Natural killer cell (primary cell): ENCODE measurements at places on chromosomes 7 and 10.

- H3K27ac ChIP-seq: no peak overlapping the region
- H3K4me3 ChIP-seq: no peak overlapping the region
- peaks cover 25% of the 10 kb centered on the region for H3K4me1 ChIP-seq
- H3K36me3 ChIP-seq: no peaks in the 10 kb centered on the region
- DNase-seq: no peak
- no peaks in the 10 kb centered on the region for H3K27me3 ChIP-seq
These were observed 82.3 kb downstream of the INPP5A start for GRCh38 chr10:132619927-132620326.

- H3K27ac ChIP-seq: no peak overlapping the region
- H3K27me3 ChIP-seq: no peaks in the 10 kb centered on the region
- no peaks in the 10 kb centered on the region for H3K4me1 ChIP-seq
- no peak for DNase-seq
- H3K4me3 ChIP-seq: no peak overlapping the region
- no peaks in the 10 kb centered on the region for H3K36me3 ChIP-seq
These were observed 2.8 kb downstream of the CALML3 start for GRCh38 chr10:5527332-5528200.

DNA sequence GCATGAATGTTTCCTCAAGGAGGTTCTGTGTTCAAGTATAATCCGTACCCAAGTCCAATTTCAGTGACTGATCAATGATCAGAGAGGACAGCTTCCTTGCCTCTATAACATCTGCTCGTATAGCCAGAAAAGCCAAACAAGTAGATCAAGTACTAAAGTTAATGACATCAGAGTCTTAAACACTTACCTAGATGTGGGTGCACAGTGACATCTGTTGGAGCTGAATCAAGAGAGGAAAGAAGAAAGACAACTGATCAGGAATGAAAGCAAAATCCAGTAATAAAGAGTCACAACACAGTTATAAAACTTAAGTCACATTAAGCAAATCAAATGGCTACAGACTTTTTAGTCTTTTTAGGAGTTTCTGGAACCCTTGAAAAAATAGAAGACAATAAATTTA, 236.5 kb downstream of the RELN start:
- no peaks in the 10 kb centered on the region for H3K36me3 ChIP-seq
- no peaks in the 10 kb centered on the region for H3K4me1 ChIP-seq
- H3K27me3 ChIP-seq: no peaks in the 10 kb centered on the region
- H3K27ac ChIP-seq: no peak overlapping the region
- H3K4me3 ChIP-seq: no peak overlapping the region

DNA sequence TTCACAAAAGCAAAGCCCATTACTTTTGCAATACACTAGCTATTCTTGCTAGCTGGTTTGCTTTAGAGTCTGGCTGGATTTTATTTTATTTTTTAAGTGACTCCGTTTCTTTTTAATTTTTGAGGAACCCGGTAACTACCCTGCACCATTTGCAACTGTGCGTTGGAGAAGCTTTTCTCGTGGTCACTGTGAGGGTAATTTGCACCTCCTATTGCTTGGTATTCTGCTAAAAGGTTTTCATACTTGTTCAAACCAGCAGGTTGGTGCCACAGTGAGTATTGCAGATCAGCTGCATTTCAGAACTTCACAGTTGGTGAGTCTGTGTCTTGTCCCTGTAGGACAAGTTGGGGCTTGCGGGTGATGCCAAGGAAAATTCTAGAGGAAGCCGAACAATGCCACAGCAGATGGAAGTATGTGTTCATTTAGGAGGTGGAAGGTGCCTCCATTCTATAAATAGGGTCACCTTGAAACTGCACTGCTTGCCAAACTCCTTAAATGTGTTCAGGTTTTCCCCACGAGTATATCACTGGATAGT, 3.9 kb upstream of the NMT2 start:
- no peak overlapping the region for H3K4me3 ChIP-seq
- H3K4me1 ChIP-seq: peaks cover 22% of the 10 kb centered on the region
- DNase-seq: no peak
- no peak overlapping the region for H3K27ac ChIP-seq

DNA sequence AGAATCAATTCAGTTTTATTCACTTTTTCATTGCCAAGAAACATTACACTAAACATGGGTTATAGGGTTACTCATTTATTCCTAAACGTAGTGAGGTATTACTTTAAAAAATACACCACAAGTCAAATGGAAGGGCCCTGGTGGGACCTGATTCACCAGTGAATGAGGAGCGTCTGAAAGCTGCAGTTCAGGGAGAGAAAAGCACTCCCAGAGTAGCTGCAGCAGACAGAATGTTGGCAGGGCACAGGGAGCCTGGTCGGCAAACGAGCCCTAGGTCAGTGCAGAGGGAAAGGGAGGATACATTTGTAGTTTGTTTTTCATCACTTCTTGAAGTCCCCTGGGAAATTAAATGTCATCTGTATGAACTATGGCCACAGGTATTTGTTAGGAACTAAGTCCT, 361.7 kb upstream of the ETV1 start:
- H3K27ac ChIP-seq: no peak overlapping the region
- DNase-seq: no peak
- H3K4me3 ChIP-seq: no peak overlapping the region
- no peaks in the 10 kb centered on the region for H3K4me1 ChIP-seq

DNA sequence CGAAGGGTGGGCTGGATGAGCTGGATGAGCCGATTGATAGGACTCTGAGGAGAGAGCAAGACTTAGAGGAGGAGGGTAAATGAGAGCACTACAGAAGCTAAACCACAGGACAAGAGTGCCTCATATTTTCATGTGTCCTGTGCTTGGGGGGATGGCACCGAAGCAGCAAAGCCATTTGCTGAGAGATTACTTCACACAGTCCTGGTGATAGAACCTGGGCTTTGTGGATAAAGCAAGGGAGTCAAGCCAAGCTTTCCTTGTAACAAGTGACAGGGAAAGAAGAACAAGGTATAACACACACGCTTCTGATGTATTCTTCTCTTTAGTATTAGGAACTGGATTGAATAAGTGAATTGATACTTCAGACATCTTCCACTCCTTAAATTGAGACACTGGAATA, 253.7 kb downstream of the ANKRD7 start:
- no peak for DNase-seq
- no peaks in the 10 kb centered on the region for H3K36me3 ChIP-seq
- no peak overlapping the region for H3K4me3 ChIP-seq
- H3K27me3 ChIP-seq: no peaks in the 10 kb centered on the region
- H3K4me1 ChIP-seq: no peaks in the 10 kb centered on the region
- no peak overlapping the region for H3K27ac ChIP-seq

GRCh38 chr7:150410131-150410530, 31.0 kb downstream of the ZNF775 start:
- no peak overlapping the region for H3K27ac ChIP-seq
- no peak overlapping the region for H3K4me3 ChIP-seq
- H3K27me3 ChIP-seq: no peaks in the 10 kb centered on the region
- peaks cover 28% of the 10 kb centered on the region for H3K4me1 ChIP-seq
- no peak for DNase-seq

- no peak for DNase-seq
- no peaks in the 10 kb centered on the region for H3K36me3 ChIP-seq
- no peak overlapping the region for H3K27ac ChIP-seq
- H3K4me3 ChIP-seq: no peak overlapping the region
These were observed 6.0 kb upstream of the ZRANB1 start for GRCh38 chr10:124935946-124936345.

DNA sequence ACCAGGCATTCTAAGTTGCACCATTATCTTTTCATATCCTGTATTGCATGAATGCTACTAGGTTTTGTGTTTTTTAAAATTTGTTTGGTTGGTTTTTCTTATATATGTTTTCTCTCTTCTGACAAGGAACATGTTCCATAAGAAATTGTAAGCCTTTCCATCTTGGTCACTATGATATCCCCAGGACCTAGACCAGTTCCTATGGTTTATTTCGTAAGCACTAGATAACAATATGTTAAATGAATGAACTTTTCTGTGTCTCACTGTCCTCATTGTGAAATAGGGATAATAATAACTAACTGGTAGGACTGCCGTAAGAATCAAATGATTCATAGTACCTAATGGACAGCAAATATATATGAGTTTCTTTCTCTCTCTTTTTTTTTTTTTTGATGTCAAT, 146.3 kb downstream of the SEMA3E start:
- H3K4me3 ChIP-seq: no peak overlapping the region
- DNase-seq: no peak
- no peaks in the 10 kb centered on the region for H3K36me3 ChIP-seq
- no peaks in the 10 kb centered on the region for H3K27me3 ChIP-seq
- H3K27ac ChIP-seq: no peak overlapping the region
- H3K4me1 ChIP-seq: no peaks in the 10 kb centered on the region

- H3K36me3 ChIP-seq: no peaks in the 10 kb centered on the region
- H3K27ac ChIP-seq: no peak overlapping the region
- no peak overlapping the region for H3K4me3 ChIP-seq
- DNase-seq: no peak
These were observed 183.5 kb upstream of the HABP2 start for GRCh38 chr10:113369365-113369694.

GRCh38 chr7:87147500-87147899, 4.8 kb upstream of the DMTF1 start:
- no peak overlapping the region for H3K4me3 ChIP-seq
- no peak for DNase-seq
- no peak overlapping the region for H3K27ac ChIP-seq
- H3K36me3 ChIP-seq: no peaks in the 10 kb centered on the region
- no peaks in the 10 kb centered on the region for H3K27me3 ChIP-seq

- H3K27ac ChIP-seq: no peak overlapping the region
- no peak overlapping the region for H3K4me3 ChIP-seq
- DNase-seq: no peak
- H3K36me3 ChIP-seq: no peaks in the 10 kb centered on the region
These were observed 88.8 kb downstream of the NRBF2 start for GRCh38 chr10:63221950-63222349.

GRCh38 chr7:112225006-112225405, 18.5 kb downstream of the ZNF277 start:
- no peak for DNase-seq
- H3K27me3 ChIP-seq: no peaks in the 10 kb centered on the region
- no peak overlapping the region for H3K27ac ChIP-seq
- no peaks in the 10 kb centered on the region for H3K4me1 ChIP-seq
- no peak overlapping the region for H3K4me3 ChIP-seq

GRCh38 chr10:108348215-108348614, 1183.7 kb upstream of the SORCS1 start:
- H3K4me3 ChIP-seq: no peak overlapping the region
- no peak for DNase-seq
- no peaks in the 10 kb centered on the region for H3K27me3 ChIP-seq
- no peaks in the 10 kb centered on the region for H3K36me3 ChIP-seq

- H3K4me3 ChIP-seq: no peak overlapping the region
- no peaks in the 10 kb centered on the region for H3K27me3 ChIP-seq
- no peaks in the 10 kb centered on the region for H3K36me3 ChIP-seq
- H3K27ac ChIP-seq: no peak overlapping the region
- no peaks in the 10 kb centered on the region for H3K4me1 ChIP-seq
These were observed 53.7 kb upstream of the DPYSL4 start for GRCh38 chr10:132133005-132133404.

DNA sequence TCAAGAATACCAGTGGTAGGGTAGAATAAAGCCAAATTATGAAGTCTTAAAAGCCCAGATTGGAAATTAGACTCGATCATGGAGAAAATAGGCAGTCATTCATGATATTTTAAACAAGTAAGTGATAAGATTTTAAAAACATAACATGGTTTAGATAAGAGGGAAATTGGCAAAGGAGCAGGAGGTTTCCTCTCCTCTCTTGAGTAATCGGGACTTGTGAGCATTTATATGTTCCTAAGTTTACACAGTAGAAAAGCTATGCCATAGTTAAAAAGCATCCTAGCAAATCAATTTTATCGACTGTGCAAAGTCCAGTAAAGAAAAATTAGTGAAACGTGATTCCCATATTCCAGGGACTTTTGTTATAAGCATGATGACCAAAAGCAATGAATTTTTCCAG, 313.2 kb downstream of the AHR start:
- H3K27ac ChIP-seq: no peak overlapping the region
- no peaks in the 10 kb centered on the region for H3K27me3 ChIP-seq
- no peaks in the 10 kb centered on the region for H3K36me3 ChIP-seq
- DNase-seq: no peak
- no peaks in the 10 kb centered on the region for H3K4me1 ChIP-seq

DNA sequence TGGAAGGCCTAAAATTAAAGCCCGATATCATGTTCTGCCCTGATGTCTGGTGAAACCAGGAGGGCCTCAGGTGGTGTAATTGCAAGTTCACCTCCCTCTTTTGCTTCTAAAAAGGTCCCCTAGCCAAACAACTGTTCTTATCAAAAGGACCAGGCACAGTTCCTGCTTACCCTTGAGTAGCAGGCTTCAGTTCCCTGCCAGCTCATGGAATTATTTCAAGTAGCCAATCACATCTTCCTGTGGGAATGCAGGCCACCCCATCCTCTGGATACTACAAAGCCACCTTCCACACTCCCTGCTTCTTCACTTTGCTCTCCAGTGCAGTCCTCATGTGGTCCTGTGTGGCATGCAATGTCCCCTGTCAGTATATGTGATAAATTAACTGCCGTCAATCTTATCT, 97.7 kb upstream of the GALNT17 start:
- DNase-seq: no peak
- H3K27ac ChIP-seq: no peak overlapping the region
- H3K36me3 ChIP-seq: no peaks in the 10 kb centered on the region
- no peak overlapping the region for H3K4me3 ChIP-seq
- H3K4me1 ChIP-seq: no peaks in the 10 kb centered on the region
- no peaks in the 10 kb centered on the region for H3K27me3 ChIP-seq

DNA sequence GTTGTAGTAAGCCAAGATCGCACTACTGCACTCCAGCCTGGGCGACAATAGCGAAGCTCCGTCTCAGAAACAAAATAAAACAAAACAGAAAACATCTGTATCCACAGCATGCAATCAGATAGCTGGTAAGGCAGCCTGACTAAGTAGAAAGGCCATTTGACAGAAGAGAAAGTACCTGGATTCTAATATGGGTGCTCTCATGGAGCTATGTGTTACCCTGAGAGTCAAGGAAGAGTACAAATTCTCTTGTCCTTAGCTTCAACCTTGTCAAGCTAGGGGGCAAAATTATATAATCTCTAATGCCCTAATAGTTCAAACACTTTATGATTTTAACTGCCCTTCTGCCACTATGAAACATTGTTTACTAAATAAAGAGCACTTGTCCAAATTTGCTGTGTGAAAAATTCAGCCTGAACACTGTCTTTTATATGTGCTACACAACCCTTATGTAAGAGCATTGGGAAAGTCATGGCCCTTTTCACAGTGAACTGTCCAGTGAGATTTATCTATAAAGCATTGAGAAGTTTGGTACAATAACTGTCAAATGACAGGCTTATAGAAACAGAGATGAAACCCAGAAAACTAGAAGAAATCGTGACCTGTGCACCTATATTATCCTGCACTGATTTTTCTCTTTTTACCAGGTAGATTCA, 51.2 kb upstream of the PRKG1 start:
- H3K27ac ChIP-seq: no peak overlapping the region
- no peaks in the 10 kb centered on the region for H3K4me1 ChIP-seq
- DNase-seq: no peak
- no peak overlapping the region for H3K4me3 ChIP-seq
- H3K27me3 ChIP-seq: no peaks in the 10 kb centered on the region
